ENCODE measurements at places on chromosomes 1 and 21. TPM values are rescaled to one million over a fixed set of nuclear protein-coding genes. Genes with fewer than 3 reads are reported as not detected.
A peak's percentile ranks its signal among the peaks of the same experiment; 100 is the strongest.

DNA sequence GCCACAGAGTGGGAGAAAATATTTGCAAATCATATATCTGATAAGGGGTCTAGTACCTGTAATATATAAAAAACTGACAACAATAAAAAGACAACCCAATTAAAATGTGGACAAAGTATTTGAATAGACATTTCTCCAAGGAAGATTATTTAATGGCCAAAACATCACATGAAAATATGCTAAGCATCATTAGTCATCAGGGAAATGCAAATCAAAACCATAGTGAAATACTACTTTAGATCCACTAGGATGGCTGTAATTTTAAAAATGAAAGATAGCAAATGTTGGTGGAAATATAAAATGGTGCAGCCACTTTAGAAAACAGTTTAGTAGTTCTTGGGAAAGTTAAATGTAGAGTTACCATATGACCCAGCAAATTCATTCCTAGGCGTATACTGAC is 118.7 kb upstream of the KIF26B start:
- DNase-seq = no peak

DNA sequence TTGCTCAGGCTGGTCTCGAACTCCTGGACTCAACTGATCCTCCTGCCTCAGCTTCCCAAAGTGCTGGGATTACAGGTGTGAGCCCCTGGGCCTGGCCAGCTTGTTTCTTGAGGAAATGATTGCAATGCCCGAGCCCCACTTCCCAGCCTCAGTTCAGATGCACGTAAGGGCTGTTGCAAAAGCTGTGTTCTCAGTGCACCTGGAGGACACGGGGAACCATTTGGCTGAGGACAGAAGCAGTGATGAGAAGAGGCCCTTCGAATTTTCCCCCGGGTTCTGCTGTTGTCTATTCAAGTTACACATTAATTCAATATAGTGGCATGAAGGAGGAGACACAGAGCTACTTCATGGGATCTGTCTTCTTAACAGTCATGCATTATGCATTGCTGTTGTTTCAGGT is 78.8 kb upstream of the WDR26 start:
- DNase-seq = no peak

GRCh38 chr1:36576551-36577110 is 93.9 kb upstream of the CSF3R start:
- no peak for DNase-seq

DNA sequence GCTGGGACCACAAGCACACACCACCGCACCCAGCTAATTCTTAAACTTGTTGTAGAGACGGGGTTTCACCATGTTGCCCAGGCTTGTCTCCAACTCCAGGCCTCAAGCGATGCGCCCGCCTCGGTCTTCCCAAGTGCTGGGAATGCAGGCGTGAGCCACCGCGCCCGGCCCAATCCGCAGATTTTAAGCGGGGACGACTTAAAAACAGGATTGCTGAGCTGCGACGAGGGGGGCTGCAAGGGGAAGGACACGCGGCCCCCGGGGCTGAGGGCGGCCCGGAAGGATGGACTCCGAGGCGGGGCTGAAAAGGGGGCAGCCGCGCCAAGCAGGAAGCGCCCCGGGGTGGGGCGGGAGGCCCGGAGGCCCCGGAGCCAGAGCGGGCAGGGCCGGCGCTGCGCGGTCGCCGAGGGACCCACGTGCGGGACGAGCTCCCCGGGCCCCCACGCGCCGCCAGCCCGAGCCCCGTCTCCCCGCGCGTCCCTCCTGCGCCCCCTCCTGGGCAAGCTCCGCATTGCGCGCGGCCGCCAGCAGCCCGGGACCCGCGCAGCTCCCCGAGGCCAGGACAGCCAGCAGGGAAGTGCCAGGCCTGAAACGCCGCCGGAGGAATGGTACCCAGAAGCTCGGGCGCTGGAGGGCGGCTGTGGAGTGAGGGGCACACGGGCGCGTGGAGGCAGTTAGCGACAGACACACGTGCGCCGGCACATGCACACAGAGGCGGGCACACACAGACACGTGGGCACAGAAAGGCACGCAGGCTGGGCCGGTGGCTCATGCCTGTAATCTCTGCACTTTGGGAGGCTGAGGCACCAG is 5.5 kb upstream of the PRKCZ start:
- peak; percentile 48 for DNase-seq

DNA sequence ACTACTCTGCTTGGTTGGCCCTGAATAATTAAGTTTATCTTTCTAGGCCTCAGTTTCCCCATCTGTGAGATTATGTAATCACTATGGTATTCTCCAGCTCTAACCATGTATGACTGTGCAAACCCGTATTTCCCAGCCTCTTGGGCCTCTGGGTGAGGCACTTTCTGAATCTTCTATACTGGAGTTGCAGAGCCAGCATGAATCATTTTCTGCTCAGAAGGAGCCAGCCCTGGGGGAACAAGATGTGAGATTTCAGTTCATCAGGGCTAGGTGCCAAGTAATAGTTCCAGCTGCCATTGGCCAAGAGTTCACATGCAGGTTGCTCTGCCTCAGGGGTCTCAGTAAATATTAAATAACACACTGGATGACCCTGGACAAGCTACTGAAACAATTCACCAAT is 47.7 kb upstream of the USP24 start:
- no peak for DNase-seq

GRCh38 chr1:230049731-230050130 is 17.3 kb upstream of the GALNT2 start:
- DNase-seq = no peak

- DNase-seq = no peak
Measured at GRCh38 chr1:26412180-26412840, 1.7 kb downstream of the LIN28A start.

DNA sequence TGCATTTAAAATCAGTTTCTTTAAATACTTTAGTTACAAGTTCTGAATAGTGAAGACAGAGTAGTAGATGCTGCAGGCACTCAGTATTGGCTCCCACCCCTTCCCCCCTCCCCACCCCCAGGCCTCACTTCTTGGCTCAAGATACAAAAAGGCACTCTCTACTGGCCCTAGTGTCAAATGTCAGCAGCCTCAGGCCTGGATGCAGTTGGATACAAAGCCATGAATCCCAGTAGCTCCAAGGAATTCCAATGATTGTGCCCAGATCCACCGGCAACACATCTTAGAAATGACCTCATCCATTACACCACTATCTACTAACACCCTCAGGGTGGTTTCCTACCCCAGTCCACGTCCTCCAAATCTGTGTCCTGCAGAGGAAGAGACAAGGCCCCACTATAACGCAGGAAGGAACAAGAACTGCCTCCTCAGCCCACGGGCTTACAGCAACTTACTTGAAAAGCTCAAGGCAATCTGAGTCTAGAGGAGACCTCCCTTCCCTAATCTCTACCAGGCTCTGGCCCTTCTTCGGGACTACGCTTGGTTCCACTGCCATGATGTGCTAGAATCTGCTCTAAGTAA is 17.6 kb downstream of the ACADM start:
- no peak for DNase-seq

- no peak for DNase-seq
Measured at GRCh38 chr1:244998717-244999346, 134.5 kb upstream of the HNRNPU start.

GRCh38 chr1:167837326-167837725 is 76.6 kb downstream of the ADCY10 start:
- no peak for DNase-seq

DNA sequence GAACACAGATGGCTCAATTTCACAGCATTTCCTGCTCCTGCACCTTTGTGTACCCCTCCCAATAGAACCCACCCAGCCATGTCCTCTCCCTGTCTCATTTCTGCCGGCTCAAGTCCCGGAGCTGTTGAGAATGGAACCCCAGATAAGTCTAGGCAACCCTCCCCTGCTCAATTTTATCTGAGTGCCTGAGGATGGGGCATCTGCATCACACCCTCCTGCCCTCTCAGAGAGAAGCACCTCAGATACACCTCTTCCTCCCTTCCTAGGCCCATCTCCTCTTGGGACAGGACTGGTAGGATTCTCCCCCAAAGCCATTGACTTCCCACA is 1.1 kb downstream of the KIF21B start:
- no peak for DNase-seq

- DNase-seq = no peak
Measured at GRCh38 chr1:186492531-186493291, 31.8 kb upstream of the PDC start.

- DNase-seq = no peak
Measured at GRCh38 chr21:42583477-42584295, 69.7 kb upstream of the PDE9A start.

DNA sequence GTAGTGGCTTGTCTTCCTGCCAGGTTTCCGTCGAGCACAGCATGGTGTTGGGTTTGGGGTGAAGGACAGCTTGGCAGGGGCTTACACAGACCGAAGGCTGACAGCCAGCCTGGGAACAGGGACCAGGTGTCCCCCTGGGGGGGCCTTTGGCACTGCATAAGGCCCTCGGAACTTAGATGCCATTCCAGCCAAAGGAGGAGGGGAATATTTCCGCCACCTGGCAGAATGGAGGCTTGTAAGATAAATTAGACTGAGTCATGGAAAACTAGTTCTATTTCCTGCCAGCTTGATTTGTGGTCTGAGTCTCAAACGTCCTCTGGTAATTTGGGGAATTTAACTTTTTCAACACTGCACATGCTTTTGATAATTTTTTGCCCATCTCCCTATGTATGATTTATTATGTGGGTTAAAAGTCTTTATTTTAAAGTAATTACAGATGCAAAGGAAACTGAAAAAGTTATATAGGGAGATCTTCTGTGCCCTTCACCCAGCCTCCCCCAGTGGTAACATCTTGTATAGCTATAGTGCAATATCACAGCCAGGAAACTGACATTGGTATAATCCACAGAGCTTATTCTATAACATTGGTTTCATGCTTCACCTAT is 11.5 kb upstream of the TMEM51 start:
- DNase-seq = peak; percentile 50

DNA sequence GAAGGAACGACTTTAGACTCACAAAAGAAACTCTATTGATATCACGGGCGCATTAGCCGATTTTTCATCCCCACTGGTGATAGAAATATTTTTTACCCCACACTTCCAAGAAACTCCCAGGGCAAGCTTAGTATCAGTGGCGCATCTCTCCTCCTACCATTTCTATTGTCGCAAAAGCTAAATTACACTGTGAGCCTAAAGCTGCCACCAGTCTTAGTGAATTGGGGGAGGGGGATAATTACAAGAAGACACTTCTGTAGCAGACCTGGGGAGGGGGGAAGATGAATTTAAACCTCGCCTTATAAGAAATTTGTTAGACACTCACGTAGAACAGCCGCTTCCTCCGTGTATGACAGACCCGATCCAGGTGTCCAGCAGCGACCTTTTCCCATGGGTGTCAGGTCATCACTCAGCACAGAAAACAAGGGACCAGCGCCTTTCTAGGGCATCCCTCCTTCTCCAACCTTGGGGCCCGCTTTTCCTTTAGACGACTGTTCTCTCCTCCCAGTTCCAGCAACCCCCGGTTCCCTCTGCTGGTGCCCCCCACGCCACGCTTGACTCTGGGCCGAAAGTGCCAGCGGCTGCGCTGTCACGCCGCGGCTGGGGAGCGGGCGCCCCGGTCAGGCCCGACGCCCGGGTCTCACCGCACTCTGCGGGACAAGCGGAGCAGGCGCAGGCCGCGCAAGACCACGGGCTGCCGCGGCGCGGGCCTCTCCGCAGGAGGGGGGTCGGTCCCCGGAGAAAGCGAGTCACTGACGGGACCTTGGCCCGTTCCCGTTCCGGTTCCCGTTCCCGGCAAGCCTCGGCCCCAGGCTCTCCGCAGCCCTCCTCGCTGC is 821 bp downstream of the PHC2 start:
- no peak for DNase-seq

DNA sequence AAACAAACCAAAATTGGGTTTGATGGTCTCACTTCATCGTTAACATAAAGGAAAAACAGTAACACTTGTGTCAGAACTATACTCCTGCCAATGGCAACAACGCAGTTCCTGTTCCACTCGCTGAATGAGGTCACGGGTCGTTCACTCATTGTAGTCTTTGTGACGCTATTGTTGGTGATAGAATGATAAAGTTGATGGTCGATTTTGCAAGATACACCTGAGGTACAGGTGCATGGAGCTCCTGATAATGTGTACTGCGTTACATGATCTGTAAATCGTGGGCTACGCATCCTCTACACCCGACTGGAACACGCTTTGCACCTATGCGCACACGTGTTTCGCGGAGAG is 391 bp upstream of the CENPS start:
- DNase-seq = no peak

DNA sequence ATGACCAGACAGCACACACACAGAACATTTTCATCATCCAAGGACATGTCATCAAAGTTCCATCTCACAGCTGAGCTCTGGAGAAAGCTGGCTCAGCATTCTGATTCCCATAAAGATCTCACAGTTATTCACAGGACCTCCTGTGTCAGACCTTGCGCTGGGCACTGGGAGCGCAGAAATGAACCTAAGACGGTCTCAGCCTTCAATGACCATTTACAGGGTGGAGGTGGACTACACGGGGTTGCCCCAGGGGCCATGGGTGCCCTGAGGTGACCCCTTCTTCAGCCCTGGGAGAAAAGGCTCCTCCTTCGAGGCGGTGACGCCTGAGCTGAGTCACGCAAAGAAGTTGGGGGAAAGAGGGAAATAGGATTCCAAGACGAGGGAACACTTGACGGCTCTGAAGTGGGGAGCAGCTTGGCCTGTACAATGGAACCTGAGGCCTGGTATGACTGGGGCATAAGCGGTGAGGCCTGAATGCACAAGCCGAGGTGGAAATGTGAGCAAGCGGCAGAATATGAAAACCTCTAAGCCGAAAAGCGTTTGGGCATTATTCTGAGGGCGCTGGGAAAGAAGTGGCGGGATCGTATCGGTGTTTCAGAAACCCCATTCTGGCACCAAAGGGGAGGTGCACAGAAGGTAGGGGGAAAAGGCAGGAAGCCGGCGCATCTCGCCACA is 797 bp downstream of the CC2D1B start:
- DNase-seq = peak; percentile 37

DNA sequence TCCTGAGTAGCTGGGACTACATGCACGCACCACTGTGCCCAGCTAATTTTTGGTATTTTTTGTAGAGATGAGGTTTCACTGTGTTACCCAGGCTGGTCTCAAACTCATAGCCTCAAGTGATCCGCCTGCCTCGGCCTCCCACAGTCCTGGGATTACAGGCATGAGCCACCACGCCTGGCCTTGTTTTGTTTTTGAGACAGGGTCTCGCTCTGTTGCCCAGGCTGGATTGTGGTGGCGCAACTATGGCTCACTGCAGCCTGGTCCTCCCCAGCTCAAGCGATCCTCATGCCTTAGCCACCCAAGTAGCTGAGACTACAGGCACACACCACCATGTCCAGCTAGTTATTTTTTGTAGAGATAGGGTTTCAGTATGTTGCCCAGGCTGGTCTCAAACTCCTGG is 26.0 kb downstream of the PARK7 start:
- no peak for DNase-seq

- DNase-seq = no peak
Measured at GRCh38 chr1:101185421-101185820, 51.4 kb upstream of the S1PR1 start.

- no peak for DNase-seq
Measured at GRCh38 chr1:6184083-6184783, 4.1 kb upstream of the CHD5 start.

GRCh38 chr1:226308166-226308722 is 720 bp downstream of the LIN9 start:
- DNase-seq = peak; percentile 15

GRCh38 chr1:172254521-172255222 is 165.8 kb upstream of the C1orf105 start:
- no peak for DNase-seq

The S100A1 gene
- 10.6 TPM for polyA plus RNA-seq

The SLC1A7 gene
- 0.42 TPM for polyA plus RNA-seq

The S100A7 gene
- polyA plus RNA-seq = not detected

The SLC16A4 gene
- polyA plus RNA-seq = 6.1 TPM

The LHX8 gene
- polyA plus RNA-seq = not detected

The PHLDA3 gene
- polyA plus RNA-seq = 13.5 TPM
